Stimulated activated CD8-positive, alpha-beta memory T cell treated with anti-CD3 and anti-CD28 coated beads, Interleukin-4, amount 100 ng/mL, for 1 hour (primary cell): ENCODE measurements at places on chromosomes 11 and 22.

DNA sequence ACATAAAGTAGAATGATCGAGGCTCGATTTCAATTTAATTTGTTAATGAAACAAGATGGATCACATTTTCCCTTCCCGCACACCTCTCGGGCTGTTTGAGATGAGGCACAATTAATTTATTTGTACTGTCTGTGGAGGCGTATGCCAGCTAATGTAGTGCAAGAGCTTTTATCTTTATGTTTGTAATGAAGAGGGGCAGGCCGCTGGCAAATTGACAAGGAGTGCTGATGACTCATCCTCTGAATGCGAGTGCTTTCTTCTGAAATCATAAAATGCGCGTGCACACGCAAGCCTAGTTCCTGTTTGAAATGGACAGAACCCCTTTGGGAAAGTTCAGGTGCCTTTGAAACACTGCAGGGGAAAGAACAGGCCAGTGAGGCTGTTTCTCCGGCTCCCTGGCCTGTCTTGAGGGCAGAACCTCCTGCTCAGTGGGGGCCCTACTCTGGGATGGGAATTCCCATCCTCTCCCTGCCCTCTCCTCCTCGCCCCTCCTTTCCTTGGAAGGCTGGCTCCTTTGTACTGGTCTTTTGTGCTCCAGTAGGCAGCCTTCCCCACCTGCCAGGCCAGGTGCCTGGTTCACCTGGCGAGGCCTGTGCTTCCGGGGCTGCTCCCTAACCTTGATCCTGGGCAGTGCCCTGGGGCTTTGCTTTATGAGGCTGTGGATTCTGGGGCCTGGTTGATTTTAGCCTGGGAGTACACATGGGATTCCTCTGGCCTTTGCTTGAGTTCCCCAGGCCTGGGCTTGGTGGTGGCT is 50.3 kb downstream of the TEAD1 start:
- no peak for DNase-seq

- no peak for DNase-seq
Measured at GRCh38 chr11:129637473-129637872, 178.2 kb upstream of the TMEM45B start.

DNA sequence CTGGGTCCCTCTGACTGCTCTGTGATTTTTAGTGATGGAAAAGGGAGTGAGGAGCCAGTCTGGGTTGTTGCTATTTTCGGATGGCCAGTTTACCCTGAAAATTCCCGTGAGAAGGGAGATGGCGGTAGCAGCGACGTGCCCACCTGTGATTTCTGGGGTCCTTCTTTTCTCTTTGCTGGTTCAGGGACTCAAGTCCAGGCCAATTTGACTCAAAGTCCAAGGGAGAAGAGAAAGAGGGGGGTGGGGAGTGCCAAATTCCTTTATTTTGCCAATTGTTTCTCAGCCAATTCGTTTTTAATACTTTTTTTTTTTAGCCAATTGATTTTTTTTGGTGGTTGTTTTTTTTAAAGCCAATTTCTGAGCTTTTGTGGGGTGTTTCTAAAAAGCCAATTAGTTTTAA is 6.9 kb downstream of the IGF2 start:
- no peak for DNase-seq

DNA sequence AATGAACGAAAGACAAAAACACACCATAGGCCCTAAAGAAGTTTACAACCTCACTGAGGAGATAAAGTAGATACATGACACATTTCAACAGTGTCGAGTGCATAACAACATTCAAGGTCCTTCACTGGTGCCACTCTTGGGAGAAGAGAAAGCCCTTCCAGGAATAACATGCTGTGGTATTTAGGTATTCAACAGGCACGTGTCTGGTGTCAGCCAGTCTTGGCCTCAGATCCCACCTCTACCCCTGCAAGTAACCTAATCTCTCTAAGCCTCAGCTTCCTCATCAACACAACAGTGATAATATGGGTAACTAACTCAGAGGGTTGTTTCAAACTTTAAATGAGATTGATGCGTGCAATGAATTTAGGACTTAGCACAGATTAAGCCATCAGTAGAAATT is 235.0 kb upstream of the ZC3H12C start:
- DNase-seq = no peak

GRCh38 chr11:120231963-120232362 is 8.0 kb upstream of the POU2F3 start:
- DNase-seq = no peak

GRCh38 chr11:66853242-66854229 is 3.3 kb upstream of the LRFN4 start:
- DNase-seq = no peak

DNA sequence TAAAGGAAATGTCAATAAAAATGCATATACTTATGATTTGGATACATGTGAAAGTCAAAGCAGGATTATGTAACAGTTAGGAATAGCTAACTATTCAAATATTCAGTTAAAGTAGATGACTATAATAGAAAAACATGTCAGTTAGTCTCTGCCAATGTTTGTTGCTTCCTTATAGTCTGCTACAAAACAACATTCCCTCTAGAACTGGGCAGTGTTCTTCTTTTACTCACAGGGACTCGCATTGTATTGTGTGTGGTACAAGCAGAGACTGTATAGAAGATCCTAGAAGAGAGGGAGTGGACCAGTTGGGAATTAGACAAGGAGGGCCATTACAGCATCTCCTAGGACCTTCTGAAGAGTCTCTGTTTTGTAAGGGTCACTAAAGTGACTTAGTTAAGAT is 10.6 kb downstream of the ACAT1 start:
- no peak for DNase-seq
